ENCODE measurements at places on chromosomes 16 and 17.

GRCh38 chr16:66924527-66925321, 611 bp downstream of the RRAD start:
- peak; percentile 16 for DNase-seq

- no peak for DNase-seq
Measured at GRCh38 chr17:15049795-15050160, 215.3 kb downstream of the PMP22 start.

GRCh38 chr17:30950669-30951399, 20.0 kb upstream of the RNF135 start:
- peak; percentile 85 for DNase-seq

GRCh38 chr16:4184038-4184702, 57.7 kb downstream of the SRL start:
- DNase-seq, result no peak

GRCh38 chr16:50879873-50880695, 138.2 kb downstream of the CYLD start:
- DNase-seq, result no peak

DNA sequence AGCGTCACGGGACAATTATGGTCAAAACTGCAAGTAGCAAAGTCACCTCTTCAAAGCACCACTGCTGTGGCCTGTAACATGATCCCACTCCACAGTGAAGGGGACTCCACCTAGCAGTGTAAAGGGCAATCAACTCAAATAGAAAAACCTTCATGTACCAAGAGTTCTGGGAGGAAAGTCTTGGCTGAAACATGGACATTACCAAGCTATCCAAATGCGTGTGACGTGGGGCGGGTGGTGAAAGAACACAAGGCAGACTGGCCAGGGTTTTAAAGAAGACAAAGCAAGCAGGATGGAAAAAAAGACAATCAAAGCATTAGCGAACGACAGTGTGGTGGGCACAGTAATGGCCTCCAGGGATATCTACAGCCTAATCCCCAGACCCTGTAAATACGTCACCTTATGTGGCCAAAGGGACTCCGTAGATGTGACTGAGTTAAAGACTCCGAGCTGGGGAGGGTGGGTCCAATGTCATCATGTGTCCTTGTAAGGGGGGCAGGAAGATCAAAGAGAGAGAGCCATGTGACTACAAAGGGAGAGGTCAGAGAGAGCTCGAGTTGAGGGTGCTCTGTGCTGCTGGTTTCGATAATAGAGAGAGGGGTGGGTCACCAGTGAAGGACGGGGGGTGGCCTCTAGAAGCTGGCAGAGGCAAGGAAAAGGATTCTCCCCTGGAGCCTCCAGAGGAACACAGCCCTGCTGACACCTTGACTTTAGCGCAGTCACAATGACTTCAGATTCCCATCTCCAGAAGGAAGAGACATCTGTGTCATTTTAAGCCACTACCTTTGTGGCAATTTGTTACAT, 6.0 kb downstream of the HSDL1 start:
- no peak for DNase-seq

DNA sequence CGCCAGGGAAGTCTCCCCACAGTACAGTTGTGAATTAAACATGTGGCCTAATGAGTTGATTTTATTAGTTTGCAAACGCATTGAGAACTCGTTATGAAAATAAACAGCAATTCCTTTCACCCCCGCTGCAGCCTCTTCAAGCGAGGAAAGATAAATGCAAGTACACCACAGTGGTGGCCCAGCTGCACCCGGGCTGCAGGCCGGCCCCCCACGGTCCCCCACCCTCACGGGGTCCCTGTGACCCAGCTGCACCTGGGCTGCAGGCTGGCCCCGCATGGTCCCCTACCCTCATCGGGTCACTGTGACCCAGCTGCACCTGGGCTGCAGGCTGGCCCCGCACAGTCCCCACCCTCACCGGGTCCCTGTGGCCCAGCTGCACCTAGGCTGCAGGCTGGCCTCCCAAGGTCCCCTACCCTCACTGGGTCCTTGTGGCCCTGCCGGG, 32.2 kb downstream of the SDK2 start:
- DNase-seq, result no peak

DNA sequence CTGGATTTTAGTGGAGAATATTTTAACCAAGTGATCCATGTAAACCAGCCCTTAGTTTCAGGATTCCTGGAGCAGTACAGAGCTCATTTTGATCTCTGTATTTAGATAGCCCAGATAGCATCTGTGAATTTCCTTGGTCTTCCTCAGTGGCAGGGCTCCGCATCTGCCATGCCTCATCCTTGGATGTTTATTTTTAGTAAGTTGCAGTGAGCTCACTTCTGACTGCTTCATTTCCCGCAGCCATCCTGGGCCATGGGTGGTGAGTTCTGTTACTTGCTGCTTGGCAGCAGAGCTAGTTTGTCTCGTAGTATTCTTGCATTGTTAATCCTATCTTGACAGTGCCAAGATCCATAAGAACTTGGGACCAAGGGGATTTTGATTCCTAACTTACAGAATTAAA, 33.7 kb downstream of the IST1 start:
- DNase-seq, result peak; percentile 85

- DNase-seq, result no peak
Measured at GRCh38 chr17:40563220-40564052, 1.8 kb downstream of the CCR7 start.

DNA sequence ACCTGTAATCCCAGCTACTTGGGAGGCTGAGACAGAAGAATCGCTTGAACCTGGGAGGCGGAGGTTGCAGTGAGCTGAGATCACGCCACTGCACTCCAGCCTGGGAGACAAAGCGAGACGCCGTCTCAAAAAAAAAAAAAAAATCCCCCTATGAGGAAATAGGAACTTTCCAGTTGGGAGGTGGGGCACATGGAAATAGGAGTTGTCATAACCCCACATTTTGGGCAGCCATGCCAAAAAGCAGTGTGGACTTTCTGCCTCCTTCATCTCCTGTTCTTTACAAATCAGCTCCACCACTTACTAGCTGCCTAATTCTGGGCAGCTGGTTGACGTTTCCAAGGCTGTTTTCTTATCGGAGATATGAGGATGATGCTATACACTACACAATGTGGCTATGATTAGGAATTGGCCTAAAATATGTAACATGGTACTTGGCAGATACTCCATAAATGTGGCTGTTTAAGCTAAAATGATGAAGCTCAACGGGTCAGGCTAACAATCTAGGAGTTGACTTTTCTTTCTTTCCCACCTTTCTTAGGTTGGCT, 21.5 kb upstream of the CCL5 start:
- no peak for DNase-seq

GRCh38 chr16:81548876-81549546, 104.4 kb downstream of the CMIP start:
- no peak for DNase-seq
